NCI-H1417 (cell line): ENCODE measurements at places on chromosomes 16 and 17.
A peak's percentile ranks its signal among the peaks of the same experiment; 100 is the strongest.

- no peak for DNase-seq
Measured at GRCh38 chr16:56190677-56191155, 573 bp upstream of the GNAO1 start.

DNA sequence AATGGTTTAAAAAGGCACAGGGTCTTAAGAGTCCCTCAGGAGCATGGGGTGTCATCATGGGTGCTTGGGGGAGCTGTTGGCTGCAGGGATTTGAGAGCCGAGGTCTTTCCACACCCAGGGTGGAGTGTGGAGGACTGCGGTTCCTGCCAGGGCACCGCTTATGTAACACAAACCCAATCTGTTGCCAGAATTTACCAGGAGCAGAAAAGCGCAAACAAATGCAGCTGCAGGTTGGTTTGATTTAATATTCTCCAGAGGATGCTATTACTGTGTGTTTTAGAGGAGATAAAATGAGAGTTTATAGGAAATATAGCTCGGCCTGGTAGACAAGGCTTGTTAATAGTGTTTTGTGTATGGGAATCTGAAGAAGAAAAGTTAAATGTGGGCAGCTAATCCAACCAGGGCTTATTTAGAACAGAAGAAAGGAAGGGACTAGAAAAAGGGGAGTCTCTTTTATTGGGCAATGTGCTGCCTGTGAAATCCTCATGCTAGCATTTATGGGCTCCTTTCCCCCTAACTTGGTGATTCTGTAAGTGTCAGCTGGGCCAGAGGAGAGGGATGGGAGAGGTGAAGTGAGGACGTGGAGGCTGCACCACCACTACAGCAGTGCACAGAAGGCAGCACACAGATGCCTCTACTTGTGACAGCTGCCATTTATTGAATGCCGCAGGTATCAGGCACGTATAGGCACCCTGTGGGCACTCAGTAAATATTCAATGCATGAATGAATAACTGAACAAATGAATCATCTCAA, 174.7 kb downstream of the KATNIP start:
- no peak for DNase-seq

DNA sequence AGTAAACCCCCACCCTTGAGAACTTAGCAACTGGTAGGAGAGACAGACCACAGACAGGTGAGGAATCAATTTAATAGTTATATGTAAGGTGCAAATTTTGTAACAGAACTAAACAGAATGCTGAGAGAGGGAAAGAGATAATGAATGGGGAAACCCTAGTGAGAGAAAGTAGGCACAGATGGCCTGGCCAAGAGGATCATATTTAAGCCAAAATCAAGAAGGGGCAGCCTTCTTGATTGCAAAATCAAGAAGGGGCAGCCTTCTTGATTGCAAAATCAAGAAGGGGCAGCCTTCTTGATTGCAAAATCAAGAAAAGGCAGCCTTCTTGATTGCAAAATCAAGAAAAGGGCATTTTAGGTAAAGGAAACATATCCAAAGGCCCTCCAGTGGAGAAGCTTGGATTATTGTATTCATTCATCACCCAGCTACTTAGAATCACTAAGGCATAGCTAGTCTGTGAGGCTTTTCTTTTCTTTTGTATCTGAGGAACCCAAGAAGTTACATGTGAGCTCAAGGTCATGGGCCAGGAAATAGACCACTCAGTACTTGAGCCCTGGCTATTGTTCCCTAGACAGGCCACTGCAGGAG, 190.6 kb downstream of the CYLD start:
- DNase-seq = no peak

DNA sequence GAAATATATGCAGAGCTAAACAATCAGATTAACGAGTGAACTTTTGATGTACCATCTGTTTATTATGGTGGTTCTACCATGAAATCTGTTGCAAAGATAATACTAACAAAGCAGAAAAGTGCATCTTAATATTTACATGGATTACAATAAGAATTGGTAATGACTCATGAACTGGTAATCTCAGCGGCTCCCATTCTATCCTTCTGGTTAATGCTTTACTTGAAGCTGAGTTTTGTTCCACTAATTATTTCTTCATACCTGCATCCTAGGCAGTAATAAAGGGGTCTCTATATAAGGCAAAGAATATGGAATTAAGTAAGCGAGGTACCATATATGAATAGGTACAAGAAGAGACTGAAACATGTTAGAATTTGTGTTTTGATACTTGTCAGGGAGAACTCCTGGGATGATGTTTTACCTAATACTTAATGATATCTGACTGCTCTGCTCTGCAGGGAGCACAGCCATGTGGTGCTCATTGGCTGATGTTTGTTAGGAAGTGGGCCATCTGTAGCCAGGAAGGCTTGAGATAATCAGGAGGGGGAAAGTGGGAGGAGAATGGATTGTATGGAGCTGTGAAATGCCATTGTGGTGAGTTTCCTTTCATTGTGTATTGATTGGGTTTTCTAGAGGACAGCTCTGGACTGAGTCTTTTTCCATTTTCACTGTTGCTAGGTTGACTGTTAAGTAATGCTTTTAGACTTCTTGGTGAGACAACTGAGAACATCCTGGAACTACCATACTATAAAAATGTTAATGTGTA, 52.6 kb downstream of the MAP2K6 start:
- DNase-seq = no peak

DNA sequence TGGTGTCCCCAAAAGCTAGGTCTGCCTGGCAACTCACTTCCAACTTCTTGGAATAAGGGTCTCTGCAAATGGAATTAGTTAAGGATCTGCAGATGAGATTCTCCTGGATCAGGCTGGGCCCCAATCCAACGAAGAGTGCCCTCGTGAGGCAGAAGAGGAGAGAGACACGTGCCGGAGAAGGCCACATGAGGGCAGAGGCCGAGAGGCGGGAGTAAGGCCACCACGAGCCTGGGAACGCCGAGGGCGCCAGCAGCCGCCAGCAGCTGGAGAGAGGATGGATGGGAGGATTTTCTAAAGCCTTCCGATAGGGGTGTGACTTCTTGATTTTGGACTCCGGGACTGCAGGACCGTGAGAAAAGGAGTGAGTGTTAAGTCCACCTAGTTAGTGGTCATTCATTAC, 76.3 kb downstream of the JPH3 start:
- no peak for DNase-seq

DNA sequence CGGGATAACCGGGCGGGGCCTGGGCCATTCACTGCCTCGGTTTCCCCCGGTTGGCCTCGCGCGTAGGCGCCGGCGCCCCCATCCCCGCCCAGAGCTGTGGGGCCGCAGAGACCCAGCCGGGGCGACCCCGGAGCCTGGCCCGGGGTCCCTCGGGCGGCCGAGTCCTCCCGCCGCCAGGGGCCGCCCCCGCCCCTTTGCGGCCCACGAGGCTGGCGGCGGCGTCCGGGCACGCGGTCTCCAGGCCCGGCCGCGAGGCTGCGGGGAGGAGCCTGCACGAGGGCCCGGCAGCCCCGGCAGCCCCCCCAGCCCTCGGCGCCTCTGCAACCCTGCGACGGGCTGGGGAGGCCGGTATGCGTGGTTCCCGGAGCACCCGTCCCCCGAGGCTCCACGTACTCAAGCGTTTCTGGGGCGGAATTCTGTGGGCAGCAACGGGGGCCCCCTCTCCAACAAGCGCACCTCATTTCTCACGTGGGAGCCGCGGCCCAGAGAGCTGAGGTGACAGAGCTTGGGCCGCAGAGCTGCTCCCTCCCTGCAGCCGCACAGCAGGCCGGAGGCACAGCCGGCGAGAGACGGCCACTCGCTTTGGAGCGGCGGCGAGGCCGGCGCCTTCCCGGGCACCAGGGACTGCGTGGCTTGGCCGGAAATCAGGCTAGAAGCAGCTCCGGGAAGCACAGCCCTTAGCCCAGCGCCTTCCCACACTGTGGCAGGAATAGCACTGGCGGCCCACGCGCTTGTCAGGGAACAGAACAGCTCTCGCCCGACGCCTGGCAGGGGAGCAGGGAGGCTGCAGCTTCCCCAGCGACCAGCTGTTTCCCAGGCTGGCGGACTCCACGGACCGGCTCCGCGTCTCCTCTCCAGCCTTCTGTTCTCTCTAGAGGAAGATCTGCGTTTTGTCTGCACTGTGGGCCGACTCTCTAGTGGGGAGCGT, 867 bp upstream of the LIMD2 start:
- peak; percentile 91 for DNase-seq

- no peak for DNase-seq
Measured at GRCh38 chr17:50100921-50101345, 5.8 kb downstream of the PDK2 start.
